ENCODE measurements at places on chromosomes 7 and 10.

DNA sequence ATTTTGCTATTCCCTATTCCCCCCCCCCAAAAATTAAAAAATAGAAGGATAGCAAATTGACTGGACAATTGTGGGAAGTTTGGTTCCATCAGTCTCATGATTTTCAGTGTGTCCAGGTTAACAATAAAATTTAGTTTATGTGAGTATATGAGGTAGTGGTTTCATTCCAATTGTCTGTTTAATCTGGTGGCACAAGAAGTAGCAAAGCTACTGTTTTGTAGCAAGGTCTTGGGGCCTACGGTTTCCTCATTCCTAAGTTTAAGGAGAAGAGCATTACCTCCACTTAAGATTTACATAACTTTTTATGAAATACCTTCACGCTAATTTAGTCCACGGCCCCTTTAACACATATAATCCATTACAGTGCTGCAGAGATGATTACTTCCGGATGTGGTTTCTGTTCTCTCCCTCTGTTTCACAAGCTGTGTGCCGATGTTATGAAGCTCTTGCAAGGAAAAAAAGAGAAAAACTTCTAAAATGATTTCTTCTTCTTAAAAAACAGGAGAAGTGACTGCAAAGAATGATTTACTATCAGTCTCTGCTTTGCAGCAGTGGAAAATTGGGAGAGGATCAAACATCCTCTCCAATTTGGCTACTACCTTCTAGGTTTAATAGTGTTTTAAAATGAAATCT lies 32.7 kb upstream of the NPVF start:
- no peak for DNase-seq

DNA sequence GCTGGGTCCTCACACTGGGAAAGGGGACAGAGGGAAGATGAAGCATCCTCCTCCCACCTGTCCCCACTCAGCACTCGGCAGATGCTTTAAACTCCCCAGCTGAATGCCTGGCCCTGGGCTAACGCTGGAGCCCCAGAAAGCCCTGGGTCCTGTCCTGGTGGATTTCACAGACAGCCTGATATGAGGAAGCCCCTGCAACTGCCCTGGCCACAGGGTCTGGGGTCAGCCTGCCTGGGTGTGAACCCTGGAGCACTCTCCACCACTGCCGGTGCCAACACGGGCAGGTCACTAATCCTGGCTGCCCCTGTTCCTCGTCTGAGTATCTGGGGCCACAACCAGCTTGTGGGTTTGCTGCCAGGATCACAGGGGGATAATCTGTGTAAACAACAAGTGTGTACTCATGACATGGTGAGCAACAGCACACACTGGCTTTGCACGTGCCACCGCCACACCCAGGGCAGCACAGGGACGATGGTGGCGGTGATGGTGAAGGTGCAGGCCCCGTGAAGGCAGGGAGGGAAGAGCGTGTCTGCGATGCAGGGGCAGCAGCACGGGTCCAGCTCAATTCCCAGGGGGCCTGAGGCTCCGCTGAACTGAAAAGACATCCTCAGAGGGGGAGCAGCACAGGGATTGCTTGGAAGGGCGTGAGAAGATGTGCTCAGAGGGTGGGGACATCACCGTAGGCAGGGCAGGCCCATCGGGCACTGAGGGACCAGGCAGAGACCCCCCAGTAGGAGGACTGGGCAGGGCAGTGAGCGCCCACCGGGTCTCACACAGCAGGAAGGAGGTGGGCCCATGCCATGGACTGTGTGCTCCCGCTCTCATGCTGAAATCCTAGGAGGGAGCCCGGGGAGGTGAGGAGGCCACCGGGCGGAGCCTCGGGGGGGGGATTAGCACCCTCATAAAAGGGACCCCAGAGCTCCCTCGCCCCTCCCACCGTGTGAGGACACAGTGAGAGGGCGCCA lies 238.7 kb downstream of the MAD1L1 start:
- no peak for DNase-seq

GRCh38 chr7:34755008-34755407 lies 97.0 kb downstream of the NPSR1 start:
- no peak for DNase-seq

GRCh38 chr7:2954433-2954853 lies 89.2 kb downstream of the CARD11 start:
- no peak for DNase-seq

DNA sequence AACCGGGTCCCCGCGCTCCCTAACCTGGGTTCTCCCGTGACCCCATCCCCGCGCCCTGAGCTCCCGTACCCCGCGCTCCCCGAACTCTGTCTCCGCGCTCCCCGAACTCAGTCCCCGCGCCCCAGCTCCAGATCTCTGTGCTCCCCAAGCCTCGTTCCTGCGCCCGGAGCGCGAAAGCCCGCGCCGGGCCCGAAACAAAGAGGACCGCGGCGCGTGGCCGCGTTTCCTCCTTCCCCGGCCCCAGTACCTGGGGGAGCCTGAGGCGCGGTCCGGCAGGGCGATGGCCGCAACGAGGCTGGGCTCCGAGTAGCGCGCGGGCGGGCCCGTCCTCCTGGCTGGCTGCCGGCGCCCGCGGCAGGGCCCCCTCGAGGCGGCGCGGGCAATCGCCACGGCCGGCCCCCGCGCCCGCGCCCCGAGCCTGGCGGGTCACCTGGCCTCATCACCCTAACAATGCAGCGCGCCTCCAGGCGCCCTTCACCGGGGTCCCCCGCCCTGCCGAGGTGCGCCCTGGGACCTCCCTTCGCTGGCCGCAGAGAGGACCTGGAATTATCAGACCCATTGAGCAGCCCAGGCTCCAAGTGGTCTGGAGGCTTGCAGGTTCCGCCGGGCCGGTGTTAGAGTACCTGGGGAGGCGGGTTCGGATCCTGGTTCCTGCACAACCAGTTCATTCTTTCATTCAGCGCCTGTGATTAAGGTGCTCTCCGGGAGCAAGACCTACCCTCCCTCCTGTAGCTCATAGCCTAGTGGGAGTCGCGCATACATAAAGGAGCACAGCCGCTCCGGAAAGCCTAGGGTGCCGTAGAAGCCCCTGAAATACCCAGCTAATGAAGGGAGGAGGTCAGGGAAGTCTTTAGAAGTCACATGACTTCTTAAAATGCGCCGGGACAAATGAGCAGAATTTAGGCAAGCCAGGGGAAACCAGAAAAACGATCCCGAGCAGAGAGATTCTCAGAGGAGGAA lies at the start of gene TNS3:
TSS of gene TNS3 (minus strand) at position 308 of the 960 bp plus-strand sequence. CDS start 142,475 bp downstream, outside the sequence.
- DNase-seq = no peak

GRCh38 chr10:116138897-116139296 lies 134.1 kb downstream of the GFRA1 start:
- DNase-seq = no peak

GRCh38 chr10:73785721-73786511 lies 510 bp downstream of the ZSWIM8 start:
- DNase-seq = no peak

DNA sequence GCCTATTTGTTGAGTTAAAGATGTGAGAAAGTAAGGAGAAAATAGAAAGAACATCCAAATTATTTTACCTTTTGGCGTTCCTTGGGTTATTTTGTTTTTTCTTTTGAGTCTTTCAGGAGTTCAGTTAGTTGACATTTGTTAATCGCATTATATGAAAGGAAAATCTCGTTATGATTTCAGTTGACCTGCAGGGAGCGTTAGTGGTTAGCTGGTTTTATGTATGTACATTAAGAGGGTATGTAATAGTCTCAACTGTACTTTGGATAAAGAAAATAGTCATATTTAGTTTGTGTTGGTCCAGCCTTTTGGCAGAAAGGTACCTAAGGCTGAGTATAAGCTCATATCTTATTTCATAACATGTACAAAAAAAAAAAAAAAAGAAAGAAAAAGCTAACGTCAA lies 4.0 kb downstream of the BMPER start:
- no peak for DNase-seq

- no peak for DNase-seq
These were observed 21.1 kb upstream of the VDAC2 start for GRCh38 chr10:75189266-75190096.

GRCh38 chr7:17994079-17994850 lies 33.4 kb downstream of the PRPS1L1 start:
- no peak for DNase-seq

DNA sequence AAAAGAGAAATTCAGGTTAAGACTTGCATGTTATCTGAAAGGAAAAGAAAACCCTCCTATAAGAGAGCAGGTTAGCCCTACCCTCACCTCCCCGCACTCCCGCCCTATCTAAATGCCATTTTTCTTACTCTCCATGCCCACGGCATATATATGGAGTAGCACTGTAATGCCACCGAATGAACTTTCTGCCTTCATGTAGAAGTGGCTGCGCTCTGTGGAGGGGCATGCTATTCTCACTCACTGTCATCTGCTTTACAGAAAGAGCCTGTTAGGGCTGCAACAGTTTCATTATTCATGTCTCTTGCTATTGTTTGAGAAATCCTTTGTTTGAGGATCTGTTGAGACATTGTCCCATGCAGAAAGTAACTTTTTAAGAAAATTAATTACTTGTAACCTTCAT lies 1190.6 kb downstream of the SORCS1 start:
- no peak for DNase-seq

GRCh38 chr10:50536617-50537240 lies 87.0 kb downstream of the SGMS1 start:
- no peak for DNase-seq

DNA sequence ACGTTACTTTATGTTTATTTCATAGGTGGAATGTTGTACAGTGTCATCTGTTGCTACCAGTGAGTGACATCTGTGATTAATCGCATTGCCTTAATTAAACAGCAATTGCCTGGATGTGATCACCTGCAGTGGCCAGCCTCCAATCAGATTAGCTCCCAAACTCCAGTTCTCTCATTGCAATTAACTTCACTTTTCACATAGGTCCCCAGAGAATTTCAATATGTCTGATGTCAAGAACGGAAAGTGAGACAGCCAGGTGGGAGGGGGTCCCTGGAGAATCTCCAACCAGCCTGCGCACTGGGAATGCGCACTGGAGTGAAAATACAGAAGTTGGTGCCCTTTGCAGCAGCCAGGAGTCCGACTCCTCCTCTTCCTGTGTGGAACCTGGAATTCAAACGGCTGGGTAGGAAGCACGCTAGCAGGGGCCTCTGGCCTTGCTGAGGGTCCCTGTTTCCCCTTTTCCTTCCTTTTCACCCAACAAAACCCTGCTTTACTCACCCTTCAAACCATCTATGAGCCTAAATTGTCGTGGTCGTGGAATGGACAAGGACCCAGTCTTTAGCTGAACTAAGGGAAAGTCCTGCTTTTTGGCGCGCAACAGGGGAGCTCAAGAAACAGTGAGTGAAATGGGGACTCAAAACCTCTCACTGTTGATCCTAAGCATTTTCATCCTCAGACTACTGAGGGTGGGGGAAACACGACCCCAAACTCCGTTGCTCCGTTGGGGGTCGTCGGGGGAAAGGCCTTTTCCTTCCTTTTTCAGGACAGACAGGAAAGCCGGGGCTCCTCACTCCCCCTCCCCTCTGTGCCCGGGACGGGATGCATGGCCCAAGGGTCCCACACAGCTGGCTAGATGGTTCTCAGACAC lies 1355.5 kb upstream of the LRRTM3 start:
- no peak for DNase-seq

DNA sequence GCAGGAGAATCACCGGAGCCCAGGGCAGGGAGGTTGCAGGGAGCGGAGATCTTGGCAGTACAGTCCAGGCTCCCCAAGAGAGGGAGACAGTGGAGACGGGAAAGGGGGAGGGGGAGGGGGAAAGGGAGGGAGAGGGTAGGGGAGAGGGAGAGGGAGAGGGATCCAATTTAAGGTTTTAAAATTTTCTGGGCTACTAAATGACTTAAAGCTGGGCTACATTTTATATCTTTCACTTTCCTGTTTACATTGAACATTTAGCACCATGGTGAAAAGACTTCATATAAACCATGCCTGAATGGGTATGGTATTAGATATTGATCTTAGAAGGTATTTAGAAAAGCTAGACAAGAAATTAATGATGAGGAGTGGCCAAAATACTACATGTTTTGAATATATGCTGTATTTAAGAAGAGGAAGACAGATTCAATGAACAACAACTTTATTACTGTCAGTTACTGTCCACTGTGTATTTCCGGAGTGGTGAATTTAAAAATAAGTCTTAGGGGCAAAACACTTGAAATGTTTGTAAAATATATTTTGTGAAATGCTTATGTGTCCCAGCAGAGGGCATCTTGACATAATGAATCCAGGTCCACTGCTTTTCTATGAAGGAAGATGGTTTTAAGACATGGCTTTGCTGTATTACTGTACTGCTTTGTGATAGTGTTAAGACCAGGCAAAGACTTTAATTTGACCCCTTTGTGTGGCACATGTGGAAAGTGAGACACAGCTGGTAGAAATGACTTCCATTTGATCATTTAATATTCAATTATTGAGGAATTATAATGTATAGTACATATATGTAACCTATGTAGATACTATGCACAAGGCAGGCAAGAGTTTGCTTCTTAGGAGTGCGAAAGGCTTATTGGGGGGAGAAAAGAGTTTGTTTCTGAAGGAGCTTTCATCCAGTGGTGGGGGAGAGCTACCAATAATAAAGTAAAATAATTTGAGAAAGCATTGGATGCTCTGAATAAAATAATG lies 52.8 kb downstream of the NRF1 start:
- peak; percentile 36 for DNase-seq

- DNase-seq = no peak
These were observed 41.1 kb downstream of the STK32C start for GRCh38 chr10:132266594-132267161.

DNA sequence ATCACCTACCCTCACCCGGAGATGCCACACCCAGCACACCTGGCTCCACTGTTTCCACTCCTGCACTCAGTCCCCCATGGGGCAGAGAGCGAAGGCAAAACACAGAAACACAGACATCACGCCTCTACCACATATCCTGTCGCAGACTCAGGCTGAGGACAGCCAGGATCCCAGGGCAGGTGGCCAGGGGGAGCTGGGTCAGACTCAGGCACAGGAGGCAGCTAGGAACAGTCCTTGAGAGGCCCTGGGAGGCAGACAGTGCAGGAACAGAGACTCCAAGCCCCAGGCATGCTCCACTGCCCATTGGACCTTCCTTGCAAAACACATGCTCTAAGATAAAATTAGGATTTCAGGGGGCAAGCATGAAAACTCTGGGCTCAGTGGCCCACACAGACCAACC lies 154.4 kb upstream of the C7orf33 start:
- no peak for DNase-seq

DNA sequence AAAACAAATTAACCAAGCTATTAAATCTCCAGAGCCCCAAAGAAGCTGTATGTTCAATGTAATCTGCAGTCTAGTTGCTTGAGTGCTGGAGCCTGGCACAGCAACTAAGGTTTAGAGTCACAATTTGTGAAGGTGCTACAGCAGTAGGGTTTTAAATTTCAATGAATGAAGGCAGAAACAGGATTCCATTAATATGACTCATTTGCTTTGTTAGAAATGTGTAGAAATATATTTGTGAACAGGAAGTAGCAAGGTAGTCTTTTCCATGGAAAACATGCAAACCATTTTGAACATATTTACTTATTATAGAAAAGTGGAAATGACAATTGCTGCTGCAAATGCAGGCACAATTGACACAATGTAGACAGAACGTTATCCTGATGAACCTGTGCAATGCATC lies 149.0 kb upstream of the STEAP4 start:
- DNase-seq = peak; percentile 1

DNA sequence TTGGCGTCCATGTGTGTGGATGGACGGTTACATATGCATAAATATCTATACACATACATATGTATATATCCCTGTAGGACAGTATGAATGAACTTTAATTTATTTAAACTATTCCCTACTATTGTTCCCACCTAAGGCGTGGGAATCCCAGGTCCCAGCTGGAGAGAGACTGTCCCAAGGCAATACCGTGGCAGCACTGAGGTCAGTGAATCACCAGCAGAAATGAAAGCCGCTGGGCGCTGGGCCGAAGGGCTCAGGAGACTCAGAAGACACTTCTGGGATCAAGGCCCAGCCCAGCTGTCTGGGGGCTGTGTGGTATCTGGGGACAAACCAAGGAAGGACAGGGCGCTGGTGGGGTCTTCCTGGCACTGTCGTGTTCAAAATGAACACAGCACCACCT lies 49.6 kb upstream of the MYL10 start:
- DNase-seq = no peak

- DNase-seq = no peak
These were observed 461.4 kb downstream of the GRM8 start for GRCh38 chr7:126791306-126791705.

Data from non-pigmented ciliary epithelial cell (primary cell).